Stimulated activated CD4-positive, alpha-beta T cell treated with anti-CD3 and anti-CD28 coated beads, Interleukin-4, amount 100 ng/mL, for 48 hours (primary cell): ENCODE measurements at places on chromosomes 4 and X.
A peak's percentile ranks its signal among the peaks of the same experiment; 100 is the strongest.

DNA sequence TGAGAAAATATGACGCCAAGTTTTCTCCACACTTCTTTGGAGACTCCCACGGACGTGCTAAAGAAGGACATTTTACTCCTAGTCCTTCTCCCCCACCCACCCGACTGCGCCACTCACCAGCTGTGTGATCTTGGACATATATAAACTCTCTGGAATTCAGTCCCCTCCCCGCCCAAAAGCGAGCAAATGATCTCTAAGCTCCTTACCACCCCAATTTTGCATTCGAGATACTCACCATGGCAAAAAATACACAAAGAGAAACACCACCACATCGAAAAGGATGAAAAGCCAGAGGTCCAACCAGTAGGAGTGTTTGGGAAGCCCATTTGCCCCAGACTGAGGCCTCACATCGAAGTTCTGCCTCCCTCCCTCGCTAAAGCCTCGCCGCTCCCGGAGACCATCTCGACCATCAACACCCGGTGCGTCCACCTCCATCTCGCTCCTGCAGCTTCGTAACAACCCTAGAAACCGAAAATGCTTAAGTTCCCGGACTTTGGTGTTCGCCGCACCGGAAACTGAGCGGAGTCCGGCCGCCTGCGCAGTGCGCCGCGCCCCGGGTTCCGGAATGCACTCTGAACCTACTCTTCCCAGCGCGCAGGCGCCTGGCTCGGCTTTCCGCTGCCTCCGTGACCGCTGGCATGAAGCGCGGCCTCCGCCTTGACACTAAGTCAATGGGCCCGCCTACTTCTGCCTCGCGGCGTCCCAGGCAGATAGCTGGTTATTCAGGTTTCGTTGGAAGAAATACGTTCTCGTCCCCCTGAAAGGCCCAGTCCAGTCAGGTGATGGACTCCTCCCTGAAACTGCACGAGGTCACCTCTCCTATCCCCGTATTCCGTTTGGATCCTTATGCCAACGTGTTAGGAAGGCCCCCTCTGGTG lies 21.6 kb downstream of the FABP2 start:
- peak; percentile 91 for DNase-seq

DNA sequence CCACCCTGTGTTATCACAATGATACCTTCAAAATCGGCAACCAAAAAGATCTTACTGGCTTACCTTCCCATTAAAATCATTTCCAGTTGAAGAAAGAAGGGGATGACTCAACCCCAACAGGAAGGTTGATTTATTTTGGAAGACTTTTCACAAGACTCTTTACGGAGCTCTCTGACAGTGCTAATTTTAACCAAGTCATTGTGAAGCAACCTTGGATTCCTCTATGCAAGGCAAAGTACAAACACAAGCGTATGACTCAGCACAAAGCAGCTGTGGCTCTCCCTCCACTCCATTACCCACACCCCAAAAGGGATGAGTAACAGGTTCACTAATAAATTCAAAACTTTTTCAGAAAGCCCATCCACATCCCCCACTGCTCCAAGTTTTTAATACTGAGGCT lies 213.8 kb upstream of the FGF13 start:
- no peak for DNase-seq

- DNase-seq, result no peak
Observed at GRCh38 chr4:106985830-106986229, 50.3 kb downstream of the DKK2 start.

- DNase-seq, result no peak
Observed at GRCh38 chrX:21723084-21723483, 34.8 kb downstream of the SMPX start.

GRCh38 chr4:184267673-184268583 lies 50.3 kb upstream of the ENPP6 start:
- peak; percentile 76 for DNase-seq
